ENCODE measurements at places on chromosomes 5 and 9.

DNA sequence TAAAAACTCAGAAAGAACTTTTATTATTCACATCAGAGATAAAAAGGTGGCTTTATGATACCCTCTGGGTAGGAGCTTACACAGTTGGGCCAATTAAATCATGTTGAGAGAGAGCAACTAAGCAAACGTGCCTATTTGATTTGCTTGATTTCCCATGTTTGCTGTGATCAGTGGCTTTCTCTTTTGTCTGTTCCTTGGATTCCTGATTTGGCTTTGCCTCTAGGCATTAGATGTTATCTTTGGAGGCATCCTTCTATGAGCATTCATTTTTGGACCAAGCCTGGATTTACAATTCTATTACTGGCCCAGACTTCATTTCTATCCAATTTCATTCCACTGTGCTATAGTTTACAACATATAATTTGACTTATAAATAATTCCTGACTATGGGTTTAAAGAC is 35.9 kb downstream of the VCAN start:
- no peak for DNase-seq

DNA sequence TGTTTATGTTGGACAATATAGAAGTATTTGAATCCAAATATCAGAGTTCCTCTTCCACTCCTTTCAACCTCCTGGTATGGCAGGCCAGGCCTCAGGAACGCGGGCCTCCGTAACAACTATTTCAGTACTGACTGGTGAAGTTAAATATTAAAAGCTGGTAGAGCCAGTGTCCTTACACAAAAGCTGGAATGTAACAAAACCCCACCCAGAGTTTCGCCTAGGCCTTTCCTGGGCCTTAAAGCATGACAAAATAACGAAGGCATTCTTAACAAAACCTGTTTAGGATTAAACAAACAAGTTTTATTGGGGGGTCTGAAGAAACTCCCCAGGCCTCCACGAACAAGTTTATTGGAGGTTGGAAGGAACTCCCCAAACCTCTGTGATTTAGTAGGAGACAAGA is 61.6 kb upstream of the GNE start:
- DNase-seq = no peak

DNA sequence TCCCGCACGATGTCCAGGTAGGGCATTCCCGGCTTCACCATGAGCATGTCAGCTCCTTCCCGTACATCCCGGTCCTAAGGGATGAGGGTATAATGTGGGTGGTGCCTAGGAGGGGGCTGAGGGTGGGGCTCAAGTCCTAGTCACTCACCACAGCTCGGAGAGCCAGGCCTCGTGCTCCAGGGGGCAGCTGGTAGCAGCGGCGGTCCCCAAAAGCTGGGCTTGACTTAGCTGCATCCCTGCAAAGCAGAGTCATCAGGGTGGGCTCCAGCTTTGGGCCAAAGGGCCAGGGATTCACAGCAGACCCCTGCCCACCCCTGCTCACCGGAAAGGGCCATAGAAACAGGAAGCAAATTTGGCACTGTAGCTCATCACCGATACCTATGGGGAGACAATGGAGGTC is 11.6 kb downstream of the ALAD start:
- DNase-seq = no peak

- DNase-seq = no peak
Measured at GRCh38 chr5:3943859-3944258, 348.2 kb downstream of the IRX1 start.

- no peak for DNase-seq
Measured at GRCh38 chr5:113067635-113068344, 91.2 kb downstream of the DCP2 start.

- DNase-seq = no peak
Measured at GRCh38 chr9:72140586-72140985, 8.7 kb upstream of the GDA start.

DNA sequence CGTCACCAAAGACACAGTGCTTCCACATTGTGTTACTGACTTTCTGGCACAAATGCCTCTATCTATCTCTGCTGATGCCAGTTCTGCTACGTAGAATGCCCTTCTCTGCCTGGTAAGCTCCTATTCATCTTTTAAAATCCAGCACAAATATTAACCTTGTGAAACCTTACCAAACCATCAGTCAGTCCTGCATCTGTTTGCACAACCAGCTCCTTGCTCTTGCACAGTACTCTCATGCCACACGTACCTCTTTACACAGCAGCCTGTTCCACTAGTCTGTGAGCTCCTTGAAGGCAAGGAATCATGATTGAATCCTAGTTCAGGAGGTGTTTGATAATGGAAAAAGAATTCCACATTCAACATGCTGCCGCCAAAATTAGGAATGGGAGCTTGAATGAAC is 56.3 kb downstream of the TEX10 start:
- DNase-seq = no peak

- no peak for DNase-seq
Measured at GRCh38 chr5:90307782-90308181, 101.8 kb downstream of the CETN3 start.

DNA sequence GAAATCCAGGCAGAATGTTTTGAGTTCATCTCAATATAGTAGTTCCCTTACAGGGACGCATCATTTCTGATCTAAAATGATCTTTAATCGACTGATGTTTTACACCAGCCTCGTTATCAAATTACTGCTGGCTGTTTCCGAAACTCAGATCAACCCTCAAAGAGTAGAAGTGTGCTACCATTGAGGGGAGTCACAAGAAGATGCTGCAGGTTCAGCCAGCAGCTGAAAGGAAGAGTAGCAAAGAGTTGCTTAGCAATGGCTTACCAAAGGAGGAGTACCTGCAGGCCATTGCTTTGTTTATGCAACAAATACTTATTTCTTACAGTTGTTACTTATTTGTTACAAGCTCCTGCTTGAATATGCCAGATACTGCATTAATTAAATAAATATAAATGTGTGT is 144.1 kb downstream of the EBF1 start:
- no peak for DNase-seq

GRCh38 chr5:168710706-168711105 is 131.5 kb upstream of the PANK3 start:
- DNase-seq = no peak

- peak; percentile 25 for DNase-seq
Measured at GRCh38 chr9:133978226-133978898, 13.8 kb downstream of the VAV2 start.

- DNase-seq = no peak
Measured at GRCh38 chr5:145008876-145009530, 826.1 kb downstream of the PRELID2 start.

DNA sequence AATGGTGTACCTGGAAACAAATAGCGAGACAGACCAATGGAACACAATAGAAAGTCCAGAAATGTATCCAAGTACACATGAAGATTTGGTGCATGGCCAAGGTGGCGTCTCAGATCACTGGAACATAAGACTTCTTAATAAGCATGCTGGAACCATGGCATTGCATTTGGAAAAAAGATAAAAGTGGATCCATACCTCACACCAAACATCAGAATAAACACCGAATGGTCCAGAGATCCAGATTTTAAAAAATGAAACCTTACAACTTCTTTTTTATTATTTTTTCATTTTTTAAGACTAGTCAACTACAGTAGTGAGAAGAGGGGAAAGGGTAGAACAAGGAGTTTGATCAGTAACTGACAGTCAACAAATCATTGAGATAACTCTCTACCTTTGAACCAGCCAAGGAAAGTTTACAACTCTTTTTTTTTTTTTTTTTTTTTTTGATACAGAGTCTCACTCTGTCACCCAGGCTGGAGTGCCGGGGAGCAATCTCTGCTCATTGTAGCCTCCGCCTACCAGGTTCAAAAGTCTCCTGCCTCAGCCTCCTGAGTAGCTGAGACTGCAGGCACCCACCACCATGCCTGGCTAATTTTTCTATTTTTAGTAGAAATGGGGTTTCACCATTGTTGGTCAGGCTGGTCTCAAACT is 8.8 kb upstream of the DUSP1 start:
- DNase-seq = peak; percentile 6

DNA sequence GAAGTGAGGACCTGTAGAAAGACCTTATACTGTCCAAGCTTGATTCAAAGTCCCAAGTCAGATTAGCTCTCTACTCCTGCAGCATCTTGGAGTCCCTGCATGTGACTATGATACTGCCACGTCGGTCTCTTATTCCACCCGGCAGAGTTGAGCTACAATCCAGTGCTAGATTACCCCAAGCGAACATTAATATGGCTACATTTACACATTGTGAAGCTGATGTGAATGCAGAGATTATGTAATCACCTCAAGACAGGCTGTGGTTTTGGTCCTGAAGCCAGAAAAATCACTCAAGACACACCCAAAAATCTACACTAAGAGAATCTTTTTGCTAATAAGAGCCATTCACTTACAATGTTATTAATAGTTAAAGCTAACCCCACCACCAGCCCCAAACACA is 116.7 kb downstream of the GNA14 start:
- DNase-seq = no peak

DNA sequence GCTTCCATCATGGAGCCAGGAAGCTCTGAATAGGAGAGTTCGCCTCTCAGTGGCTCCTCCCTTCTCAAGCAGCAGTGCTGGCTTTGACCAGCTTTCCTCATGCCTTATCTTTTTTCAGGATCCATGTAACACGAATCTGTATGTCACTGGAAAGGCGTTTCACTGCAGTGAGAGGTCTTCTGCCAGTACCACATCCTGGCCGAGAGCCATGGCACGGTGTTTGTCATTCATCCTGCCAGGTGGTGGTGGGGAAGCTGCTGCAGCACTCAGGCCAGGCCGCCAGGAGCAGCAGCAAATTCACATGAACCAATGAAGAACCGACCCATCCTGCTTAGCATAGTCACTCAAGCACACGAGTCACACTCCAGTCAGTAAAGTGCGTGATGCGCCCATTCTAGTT is 179.0 kb downstream of the FANCC start:
- no peak for DNase-seq

DNA sequence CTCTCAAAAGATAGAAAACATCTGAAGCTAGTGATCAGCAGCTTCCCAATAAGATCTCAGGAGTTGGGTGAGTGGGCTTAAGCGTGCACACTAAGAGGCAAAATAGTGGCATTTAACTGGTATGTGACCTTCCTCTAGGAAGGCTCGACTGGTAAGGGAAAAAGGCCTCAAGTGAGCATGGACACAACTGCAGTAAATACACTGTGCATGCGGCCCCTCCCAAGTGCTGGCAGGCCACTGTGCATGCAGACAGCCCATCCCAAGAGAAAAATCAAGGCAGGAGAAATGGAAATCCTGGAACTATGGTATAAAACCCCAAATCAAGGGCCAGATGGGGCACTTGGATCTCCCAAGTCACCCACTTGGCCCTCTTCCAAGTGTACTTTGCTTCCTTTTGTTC is 112.7 kb downstream of the SMC2 start:
- DNase-seq = no peak

DNA sequence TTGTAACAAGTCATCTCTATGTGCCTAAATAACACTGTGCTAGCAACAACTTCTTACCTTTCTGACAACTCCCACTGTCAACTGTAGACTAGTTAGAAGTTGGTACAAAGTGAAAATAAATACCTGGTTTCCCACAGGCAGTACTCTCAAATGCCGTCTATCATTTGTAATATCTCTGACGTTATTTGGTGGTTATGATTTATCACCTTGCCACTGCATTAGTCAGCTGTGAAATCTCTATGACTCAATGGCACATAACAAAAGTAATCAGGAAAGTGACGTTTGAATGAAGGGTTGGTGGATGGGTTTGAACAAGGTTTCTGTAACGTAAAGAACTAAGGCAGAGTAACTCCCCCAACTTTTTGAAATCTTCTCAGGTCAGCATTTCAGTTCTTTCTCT is 592.3 kb downstream of the MAT2B start:
- DNase-seq = no peak

DNA sequence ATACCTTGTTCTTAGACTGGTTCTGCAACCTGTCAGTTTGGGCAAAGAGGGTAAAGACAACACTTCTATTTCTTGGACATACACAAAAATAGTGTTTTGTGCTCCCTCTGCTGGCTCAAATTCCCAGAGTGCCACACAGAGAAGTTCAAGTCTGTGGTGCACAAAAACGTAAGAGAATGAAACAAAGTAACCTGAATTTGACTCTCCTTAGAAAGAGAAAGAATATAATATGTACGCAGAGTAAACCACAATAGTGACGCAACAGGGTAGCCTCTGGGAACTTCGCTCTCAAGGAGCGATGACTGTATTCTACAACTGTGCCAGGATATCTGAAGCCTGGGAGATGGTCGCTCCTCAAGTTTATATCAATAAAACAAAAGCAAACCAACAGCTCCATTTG is 18.5 kb downstream of the DDX31 start:
- no peak for DNase-seq

- no peak for DNase-seq
Measured at GRCh38 chr9:16387382-16387781, 483.1 kb downstream of the BNC2 start.

GRCh38 chr9:27848315-27848714 is 275.0 kb upstream of the C9orf72 start:
- DNase-seq = no peak

DNA sequence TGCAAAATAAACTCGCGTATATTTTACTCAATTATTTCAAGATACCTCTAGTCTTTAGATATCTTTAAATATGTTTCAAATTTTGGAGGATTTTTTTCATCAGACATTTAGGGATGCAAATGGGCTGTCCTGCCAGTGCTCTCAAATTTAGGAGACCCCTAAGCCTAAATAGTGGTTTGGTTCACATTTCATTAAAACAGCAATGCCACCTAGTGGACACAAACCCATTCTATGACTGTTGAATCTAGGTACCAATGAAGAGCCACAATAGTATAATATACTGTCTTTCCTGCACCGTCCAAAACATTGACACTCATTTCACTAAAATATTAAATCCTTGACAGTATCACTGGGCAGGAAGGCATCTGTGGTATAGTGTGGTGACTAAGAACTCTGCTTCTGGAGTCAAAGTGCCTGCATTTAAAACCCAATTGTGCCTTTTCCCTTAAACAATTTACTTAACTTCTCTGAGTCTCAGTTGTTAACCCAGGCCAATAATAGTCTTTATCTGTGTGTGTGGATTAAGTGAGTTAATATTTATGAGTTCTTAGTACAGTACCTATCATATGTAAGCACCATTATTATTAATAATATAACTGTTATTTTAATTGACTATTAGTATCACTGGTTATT is 148.0 kb downstream of the RORB start:
- DNase-seq = no peak

GRCh38 chr5:30502277-30502676 is 691.2 kb upstream of the CDH6 start:
- no peak for DNase-seq

GRCh38 chr9:71302776-71303175 is 181.4 kb upstream of the TRPM3 start:
- DNase-seq = no peak

GRCh38 chr9:134301387-134302129 is 24.7 kb upstream of the RXRA start:
- DNase-seq = no peak

- no peak for DNase-seq
Measured at GRCh38 chr5:31196309-31196708, 2.8 kb downstream of the CDH6 start.

GRCh38 chr9:127397646-127398274 is 791 bp downstream of the SLC2A8 start:
- peak; percentile 75 for DNase-seq

DNA sequence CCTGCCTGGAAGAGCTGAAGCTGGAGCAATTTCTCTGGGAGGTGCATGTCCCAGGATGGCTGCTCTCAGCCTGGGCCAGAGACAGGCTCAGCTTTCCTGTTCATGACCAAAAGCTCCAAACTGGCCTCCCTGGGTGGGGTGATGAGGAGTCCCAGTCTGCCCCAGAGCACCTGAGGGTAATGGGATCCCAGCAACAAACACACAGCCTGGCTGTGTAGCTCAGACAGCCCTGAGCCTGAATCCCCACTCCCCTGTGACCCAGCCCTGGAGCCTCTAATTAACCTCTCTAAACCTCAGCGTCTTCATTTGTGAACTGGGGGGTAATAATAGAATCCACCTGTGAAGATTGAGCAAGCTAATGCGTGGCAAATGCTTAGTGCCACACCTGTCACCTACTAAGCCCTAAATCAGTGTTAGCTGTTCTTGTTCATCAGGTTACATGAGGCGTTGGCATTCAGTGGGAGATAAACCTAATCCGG is 67.5 kb downstream of the HSPA4 start:
- no peak for DNase-seq
